ENCODE measurements at places on chromosomes 7 and 10. TPM values are rescaled to one million over a fixed set of nuclear protein-coding genes. Genes with fewer than 3 reads are reported as not detected.

The CALHM3 gene
- not detected for polyA plus RNA-seq

The NPC1L1 gene
- 2.5 TPM for polyA plus RNA-seq

The CACUL1 gene
- polyA plus RNA-seq = 24.1 TPM

The RNLS gene
- 18.1 TPM for polyA plus RNA-seq

The GPNMB gene
- 19.8 TPM for polyA plus RNA-seq

The SPDYE2 gene
- 1.6 TPM for polyA plus RNA-seq

The ZNF365 gene
- 0.29 TPM for polyA plus RNA-seq

The SORCS3 gene
- 3.2 TPM for polyA plus RNA-seq

The CALCR gene
- polyA plus RNA-seq = 1.1 TPM

The FAM25C gene
- polyA plus RNA-seq = not detected

The LOXL4 gene
- 4.5 TPM for polyA plus RNA-seq

The ZNF503 gene
- polyA plus RNA-seq = 94.6 TPM

The VIPR2 gene
- 2.8 TPM for polyA plus RNA-seq

The SPDYE18 gene
- polyA plus RNA-seq = 1.1 TPM

The NKX2-3 gene
- polyA plus RNA-seq = not detected

The GIMAP6 gene
- 18.2 TPM for polyA plus RNA-seq

The PRKCQ gene
- polyA plus RNA-seq = 18.2 TPM

The CTTNBP2 gene
- 28.5 TPM for polyA plus RNA-seq

The BTBD16 gene
- 0.66 TPM for polyA plus RNA-seq

The LLCFC1 gene
- polyA plus RNA-seq = 0.67 TPM

The CCL26 gene
- polyA plus RNA-seq = 0.17 TPM

The LIPK gene
- not detected for polyA plus RNA-seq

The MMRN2 gene
- polyA plus RNA-seq = 27.2 TPM

The CTAGE6 gene
- polyA plus RNA-seq = not detected

The GPC2 gene
- 14.5 TPM for polyA plus RNA-seq

The NUTM2B gene
- polyA plus RNA-seq = 0.52 TPM

The MEIG1 gene
- polyA plus RNA-seq = 1.9 TPM

The NAT16 gene
- not detected for polyA plus RNA-seq

The DENND2A gene
- polyA plus RNA-seq = 40.3 TPM

The EIF5AL1 gene
- polyA plus RNA-seq = 0.89 TPM

The C10orf105 gene
- polyA plus RNA-seq = 0.09 TPM

The ZNF479 gene
- polyA plus RNA-seq = not detected

The SYT15 gene
- 7.1 TPM for polyA plus RNA-seq

The KLF6 gene
- polyA plus RNA-seq = 54.9 TPM

The CYP3A7 gene
- polyA plus RNA-seq = 0.28 TPM

The LRRN3 gene
- polyA plus RNA-seq = 4.6 TPM

The GCK gene
- 4.7 TPM for polyA plus RNA-seq

The PIK3AP1 gene
- polyA plus RNA-seq = 4.3 TPM

The LRRC18 gene
- 0.18 TPM for polyA plus RNA-seq

The CFAP69 gene
- polyA plus RNA-seq = 19.4 TPM

The PDE6C gene
- polyA plus RNA-seq = 0.52 TPM

The TMUB1 gene
- polyA plus RNA-seq = 27.1 TPM

The NEUROD6 gene
- polyA plus RNA-seq = not detected

The RABGEF1 gene
- 37.1 TPM for polyA plus RNA-seq

The KAZALD1 gene
- 10.6 TPM for polyA plus RNA-seq

The MXI1 gene
- polyA plus RNA-seq = 52.9 TPM

The HILPDA gene
- 18.1 TPM for polyA plus RNA-seq

The PPP1R17 gene
- not detected for polyA plus RNA-seq

The SYNPO2L gene
- 0.24 TPM for polyA plus RNA-seq
